ENCODE measurements at places on chromosomes 11 and 22.

GRCh38 chr22:47608421-47608820 lies 846.0 kb downstream of the TBC1D22A start:
- no peak for DNase-seq

- no peak for DNase-seq
Measured at GRCh38 chr22:28911304-28911690, 27.9 kb downstream of the ZNRF3 start.

GRCh38 chr11:125245299-125245698 lies 80.7 kb downstream of the PKNOX2 start:
- no peak for DNase-seq

GRCh38 chr22:23267226-23268043 lies 87.1 kb downstream of the BCR start:
- DNase-seq, result no peak

- no peak for DNase-seq
Measured at GRCh38 chr22:49295465-49295743, 532.3 kb downstream of the BRD1 start.

DNA sequence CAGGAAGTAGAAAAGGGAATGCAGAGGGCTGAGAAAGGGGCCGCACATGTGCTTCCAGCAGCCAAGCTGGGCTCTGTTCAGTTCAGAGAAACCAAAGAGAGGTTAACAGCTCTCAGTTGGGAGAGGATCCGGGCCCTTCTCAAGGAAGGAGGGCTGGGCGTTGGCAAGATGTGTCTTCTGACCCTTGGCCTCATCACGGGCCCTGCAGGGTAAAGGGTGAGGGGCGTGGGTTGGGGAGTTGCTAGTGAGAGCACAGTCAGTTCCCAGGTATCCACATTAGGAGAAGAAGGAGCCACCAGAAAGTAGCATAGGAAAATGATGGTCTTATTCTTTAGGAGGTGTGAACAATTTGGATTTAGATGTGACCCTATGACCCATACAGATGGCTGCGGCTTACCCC lies 73.0 kb downstream of the OSBP2 start:
- no peak for DNase-seq

Measured in stimulated activated CD4-positive, alpha-beta T cell treated with anti-CD3 and anti-CD28 coated beads, Interleukin-1b, Interleukin-23, amount 100 ng/mL, for 1 hour (primary cell).